Hypothalamus (tissue), 51 donors: ENCODE measurements at places on chromosomes 7 and 10.
A peak's percentile ranks its signal among the peaks of the same experiment; 100 is the strongest.

DNA sequence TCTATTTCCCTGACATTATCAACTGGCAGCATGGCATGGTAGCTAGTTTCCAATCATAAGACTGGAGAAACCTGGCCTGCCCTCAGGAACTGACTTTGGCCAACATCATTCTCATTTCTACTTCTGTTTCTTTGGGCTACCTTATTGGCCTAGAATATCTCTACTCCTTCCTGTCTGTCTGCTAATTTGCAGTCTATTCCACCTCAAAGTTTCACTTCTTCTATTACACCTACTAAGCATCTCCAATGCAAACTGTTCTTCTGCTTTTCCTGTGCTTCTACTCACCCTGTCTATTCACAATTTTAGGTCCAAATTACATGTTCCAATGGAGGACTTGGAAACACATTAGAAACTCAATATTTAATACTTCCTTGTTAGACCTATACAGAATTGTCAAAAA is 65.6 kb downstream of the ZNF503 start:
- DNase-seq = no peak

GRCh38 chr7:96591900-96592676 is 117.6 kb downstream of the SEM1 start:
- DNase-seq = peak; percentile 4

DNA sequence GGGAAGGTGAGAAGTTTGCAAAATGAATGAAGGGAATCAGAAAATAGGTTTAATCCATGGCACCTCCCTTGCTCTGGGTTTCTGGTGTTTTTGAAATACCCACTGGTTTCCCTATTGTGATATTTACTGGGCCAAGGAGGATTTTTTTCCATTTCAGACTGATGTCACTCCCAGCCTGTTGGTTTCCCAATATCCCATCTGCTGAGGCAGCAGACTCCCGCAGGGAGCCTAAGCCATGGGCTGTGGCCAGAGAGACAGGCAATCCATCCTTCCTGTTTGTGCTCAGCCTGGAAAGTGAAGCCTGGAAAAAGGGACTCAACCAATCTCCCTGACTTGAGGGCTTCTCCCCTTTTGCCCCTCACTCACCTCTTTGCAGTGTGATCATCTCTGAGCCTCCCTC is 22.8 kb downstream of the FAM107B start:
- DNase-seq = no peak

GRCh38 chr7:32583791-32584190 is 88.5 kb downstream of the AVL9 start:
- DNase-seq = no peak

DNA sequence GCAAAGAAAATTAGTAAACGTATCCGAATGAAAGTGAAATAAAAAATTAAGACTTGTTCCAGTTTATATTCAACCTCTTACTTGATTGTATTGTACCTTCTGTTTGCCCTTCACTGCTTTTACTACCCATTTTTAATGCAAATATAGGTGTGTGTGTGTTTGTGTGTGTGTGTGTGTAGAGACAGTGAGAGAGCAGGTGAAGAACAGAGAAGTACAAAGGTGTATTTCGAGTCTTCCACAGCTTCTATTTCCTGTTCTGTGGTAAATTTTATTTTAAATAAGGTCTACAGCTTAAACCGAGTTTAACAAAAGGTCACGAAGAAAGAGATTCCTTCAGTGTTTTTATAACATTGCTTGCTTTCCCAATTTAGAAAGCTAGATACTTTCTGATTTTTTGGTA is 12.7 kb upstream of the SVIL start:
- no peak for DNase-seq

- no peak for DNase-seq
Measured at GRCh38 chr7:25500393-25500921, 272.2 kb upstream of the NPVF start.

GRCh38 chr10:45495438-45496152 is 121.6 kb downstream of the ALOX5 start:
- no peak for DNase-seq

- DNase-seq = peak; percentile 17
Measured at GRCh38 chr7:55019191-55019690, 424 bp downstream of the EGFR start.

DNA sequence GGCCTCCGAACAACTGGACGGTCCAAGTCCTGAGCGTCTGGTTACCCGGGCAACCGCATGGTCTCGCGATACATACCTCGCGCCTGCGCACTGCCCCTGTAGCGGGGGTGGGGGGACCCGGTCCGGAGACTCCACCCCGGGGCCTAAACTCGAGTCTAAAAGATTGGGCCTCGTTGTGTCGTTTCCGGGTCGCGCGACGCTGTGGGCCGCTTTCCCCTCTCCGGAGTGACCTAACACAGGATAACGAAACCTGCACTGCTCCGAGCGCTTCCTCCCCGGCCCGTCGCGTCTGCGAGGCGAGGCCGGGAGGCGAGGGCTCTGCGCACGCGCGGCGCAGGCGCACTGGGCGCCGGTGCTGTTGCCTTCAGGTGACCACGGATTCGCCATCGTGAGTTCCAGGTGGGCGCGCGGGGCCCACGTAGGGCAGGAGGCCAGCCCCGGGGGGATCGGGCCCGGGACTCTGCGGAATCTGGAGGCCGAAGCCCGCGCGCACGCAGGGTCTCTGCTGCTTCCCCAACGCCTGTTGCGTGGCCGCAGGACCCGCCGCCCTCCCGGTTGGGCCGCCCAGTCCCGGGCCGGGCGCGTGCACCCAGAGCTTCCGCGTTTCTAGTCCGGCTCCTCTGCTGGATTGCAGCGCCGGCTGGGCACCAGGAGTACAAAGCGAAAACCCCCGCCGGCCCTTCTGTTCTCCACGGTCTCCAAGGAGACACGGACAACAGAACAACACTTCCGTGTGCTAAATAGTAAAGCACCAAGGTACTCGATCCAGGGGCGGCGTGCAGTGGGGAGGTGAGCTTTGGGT is at the start of gene RPP38:
Gene RPP38 (plus strand): TSS at position 345 of the 802 bp plus-strand sequence. CDS start 5,960 bp downstream, outside the sequence.
- DNase-seq = peak; percentile 96

DNA sequence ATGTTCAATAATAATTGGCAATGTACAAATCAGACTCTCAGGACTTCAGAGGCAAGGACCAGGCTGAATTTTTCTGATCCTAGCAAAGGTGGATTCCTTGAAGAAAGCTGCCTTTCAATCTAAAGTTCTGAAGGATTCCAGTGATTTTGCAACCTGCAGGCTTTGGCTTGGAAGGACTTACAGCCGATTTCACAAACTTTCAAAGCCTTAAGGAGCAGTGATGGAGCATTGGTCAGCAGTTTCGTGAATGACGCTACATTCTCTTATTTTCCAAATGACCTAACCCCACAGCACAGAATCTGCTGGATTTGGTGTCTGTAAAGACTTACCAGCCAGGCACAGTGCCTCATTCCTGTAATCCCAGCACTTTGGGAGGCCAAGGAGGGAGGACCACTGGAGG is 167.5 kb downstream of the ARHGAP12 start:
- DNase-seq = no peak

GRCh38 chr10:102605712-102606111 is 38.6 kb upstream of the TRIM8 start:
- DNase-seq = no peak

- peak; percentile 12 for DNase-seq
Measured at GRCh38 chr7:26365077-26365900, 73.6 kb downstream of the SNX10 start.

DNA sequence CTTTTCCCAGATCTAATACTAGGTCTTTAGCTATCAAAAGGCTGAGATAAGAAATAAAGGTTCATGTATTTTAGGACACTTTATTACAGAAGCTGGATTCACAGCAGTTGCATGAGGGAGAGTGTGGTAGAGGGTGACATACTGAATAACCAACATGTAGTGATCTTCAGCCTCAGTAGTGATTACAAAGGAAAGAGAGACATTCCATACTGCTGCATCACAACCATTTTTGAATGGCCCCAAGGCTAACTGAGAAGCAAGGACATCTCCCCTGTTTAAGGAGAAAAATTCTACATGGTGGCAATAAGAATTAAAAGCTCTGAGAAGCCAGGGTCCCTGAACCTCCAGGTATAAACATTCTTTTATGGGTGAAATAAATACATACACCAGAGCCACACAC is 35.3 kb downstream of the COG5 start:
- no peak for DNase-seq

- no peak for DNase-seq
Measured at GRCh38 chr10:78028438-78029268, 662 bp downstream of the POLR3A start.

GRCh38 chr7:28297801-28298459 is 114.4 kb upstream of the CREB5 start:
- no peak for DNase-seq

DNA sequence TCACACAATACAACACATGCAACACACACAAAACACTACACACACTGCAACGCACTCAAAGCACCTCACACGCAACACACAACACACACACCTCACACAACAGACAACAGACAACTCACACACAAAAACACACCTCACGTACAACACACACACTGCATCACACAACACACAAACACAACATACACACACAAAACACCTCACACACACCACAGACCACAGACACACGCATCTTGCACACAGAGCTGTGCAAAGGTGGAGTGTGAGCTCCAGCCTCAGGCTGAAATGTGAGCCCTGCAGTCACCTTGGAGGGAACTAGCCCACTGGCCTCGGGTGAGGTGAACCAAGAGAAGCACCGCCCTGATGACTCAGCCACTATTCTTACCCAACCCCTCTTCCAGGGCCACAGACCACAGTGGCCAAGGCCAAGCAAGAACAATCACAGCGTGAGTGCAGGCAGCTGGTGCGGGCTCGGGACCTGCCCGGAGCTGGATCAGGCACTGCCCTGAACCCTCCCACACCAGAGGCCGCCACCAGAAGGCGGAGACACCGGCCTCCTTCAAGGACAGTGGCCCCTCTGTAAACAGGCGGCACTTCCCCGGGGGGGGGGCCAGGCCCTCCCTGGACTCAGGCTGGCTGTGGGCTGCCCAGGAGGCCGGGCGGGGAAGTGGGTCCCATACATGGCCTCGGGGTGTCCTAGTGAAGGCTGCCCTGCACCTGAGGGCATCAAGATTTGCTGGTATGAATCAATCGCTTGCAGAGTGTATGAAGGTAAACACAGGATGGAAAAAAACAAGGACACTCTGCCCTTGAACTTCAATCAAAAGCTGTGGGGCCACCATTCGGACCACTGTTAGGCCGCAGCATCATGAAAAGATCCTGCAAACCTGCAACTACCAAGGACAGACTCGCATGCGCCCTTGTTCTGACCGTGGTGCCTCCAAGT is 106.7 kb downstream of the TNS3 start:
- DNase-seq = no peak

DNA sequence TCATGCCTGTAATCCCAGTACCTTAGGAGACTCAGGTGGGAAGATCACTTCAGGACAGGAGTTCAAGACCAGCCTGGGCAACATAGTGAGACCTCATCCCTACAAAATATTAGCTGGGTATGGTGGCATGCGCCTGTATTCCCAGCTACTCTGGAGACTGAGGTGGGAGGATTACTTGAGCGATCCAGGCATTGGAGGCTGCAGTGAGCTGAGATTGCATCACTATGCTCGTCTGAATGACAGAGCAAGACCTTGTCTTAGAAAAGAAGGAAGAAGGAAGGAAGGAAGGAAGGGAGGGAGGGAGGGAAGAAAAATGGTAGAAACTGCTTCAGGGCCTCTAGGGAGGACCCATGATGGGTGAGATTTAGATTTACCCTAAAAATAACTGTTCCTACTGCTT is 112.3 kb downstream of the SPDYE5 start:
- no peak for DNase-seq

DNA sequence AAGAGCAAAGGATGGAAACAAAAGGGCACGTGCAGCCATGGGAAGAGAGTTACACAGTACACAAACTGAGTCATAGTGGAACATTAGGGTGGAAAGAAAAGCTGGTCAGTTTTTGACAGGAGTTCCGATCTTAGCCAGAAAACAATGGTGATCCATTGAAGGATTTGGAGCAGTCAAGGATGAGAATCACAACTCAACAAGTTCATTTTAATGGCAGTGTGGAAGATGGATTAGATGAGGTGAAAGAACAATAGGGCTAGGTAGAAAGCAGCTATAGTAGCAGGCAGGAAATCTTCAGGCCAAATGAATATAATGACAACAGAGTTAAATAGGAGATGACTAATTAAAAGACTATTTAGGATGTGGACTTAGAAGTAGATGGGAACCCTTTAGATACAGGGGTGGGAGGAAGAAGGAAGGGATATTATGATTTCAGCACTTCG is 136.3 kb downstream of the DOCK4 start:
- DNase-seq = no peak

DNA sequence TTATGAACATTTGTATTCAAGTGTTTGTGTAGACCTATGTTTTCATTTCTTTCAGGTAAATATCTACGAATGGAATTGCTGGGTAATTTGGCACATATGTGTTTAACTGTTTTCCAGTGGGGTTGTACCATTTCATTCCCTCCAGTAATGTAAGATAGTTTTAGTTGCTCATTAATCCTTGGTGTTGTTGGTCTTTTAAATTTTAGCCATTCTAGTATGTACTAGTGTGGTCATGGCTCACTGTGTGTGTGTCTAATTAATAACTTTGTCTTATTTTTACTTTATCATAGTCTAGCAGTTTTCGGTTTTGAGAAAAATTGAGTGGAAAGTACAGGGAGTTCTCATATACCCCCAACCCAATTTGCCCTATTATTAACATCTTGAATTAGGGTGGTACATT is 278.8 kb downstream of the CAMK1D start:
- no peak for DNase-seq

- no peak for DNase-seq
Measured at GRCh38 chr7:13844954-13845353, 144.5 kb downstream of the ETV1 start.

DNA sequence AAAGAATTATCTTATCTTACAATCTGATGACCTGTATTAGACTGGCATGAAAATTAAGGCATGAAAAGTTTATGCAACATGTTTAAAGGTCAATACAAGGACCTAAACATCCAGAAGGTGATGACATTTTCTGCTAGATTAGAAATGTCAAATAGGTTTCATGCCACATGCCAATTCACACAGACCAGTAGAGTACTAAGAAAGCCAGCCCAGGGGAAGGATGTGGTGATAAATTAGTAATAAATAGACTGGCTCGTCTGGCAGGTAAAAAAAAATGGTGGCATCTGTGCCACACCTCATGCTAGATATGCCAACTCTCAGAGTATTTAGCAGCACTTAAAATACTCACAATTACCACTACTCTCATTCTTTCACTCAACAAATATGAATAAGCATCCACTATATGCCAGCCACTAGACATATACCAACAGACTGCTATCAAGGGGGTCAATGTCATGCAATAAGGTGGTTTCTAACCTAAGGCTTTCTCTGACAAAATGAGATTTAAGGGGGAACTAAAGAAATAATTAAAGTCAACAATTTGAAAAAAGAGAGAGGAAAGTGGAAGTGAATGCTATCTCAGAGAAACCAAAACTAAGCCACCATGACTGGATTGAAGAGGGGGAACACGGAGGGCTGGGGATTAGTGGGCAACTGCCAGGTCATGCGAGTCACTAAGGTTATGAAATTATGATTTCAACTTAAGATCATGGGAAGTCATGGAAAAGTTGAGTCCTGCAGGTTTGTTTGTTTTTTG is 83.5 kb downstream of the SGMS1 start:
- DNase-seq = no peak

GRCh38 chr7:90311175-90311574 is 9.9 kb downstream of the FAM237B start:
- DNase-seq = no peak

- no peak for DNase-seq
Measured at GRCh38 chr10:3484306-3485056, 300.5 kb downstream of the KLF6 start.

GRCh38 chr10:11886851-11887250 is 63.7 kb downstream of the PROSER2 start:
- DNase-seq = no peak
